ENCODE measurements at places on chromosomes 3 and 15.

- DNase-seq = peak; percentile 15
Measured at GRCh38 chr3:123559040-123559861, 25.6 kb downstream of the HACD2 start.

- no peak for DNase-seq
Measured at GRCh38 chr3:114554731-114555130, 260.9 kb downstream of the TIGIT start.

DNA sequence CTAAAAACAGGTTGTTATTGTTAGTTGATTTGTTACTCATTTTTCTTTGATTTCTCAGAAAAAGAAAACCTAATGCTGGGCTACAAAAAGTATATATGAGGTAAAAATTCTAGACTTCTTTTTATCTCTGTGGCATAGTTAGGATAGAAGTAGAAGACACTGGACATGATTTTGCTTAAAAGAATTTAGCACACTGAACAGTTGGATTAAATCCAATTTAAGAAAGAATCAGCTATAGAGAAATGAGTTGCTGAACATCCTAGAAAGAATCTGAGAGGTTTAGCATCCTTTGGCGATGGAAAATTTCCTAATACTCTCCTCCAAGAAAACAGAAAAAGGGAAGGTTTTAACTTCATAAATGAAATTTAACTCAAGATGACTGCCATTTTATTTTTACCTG is 259.7 kb downstream of the TBL1XR1 start:
- DNase-seq = no peak

DNA sequence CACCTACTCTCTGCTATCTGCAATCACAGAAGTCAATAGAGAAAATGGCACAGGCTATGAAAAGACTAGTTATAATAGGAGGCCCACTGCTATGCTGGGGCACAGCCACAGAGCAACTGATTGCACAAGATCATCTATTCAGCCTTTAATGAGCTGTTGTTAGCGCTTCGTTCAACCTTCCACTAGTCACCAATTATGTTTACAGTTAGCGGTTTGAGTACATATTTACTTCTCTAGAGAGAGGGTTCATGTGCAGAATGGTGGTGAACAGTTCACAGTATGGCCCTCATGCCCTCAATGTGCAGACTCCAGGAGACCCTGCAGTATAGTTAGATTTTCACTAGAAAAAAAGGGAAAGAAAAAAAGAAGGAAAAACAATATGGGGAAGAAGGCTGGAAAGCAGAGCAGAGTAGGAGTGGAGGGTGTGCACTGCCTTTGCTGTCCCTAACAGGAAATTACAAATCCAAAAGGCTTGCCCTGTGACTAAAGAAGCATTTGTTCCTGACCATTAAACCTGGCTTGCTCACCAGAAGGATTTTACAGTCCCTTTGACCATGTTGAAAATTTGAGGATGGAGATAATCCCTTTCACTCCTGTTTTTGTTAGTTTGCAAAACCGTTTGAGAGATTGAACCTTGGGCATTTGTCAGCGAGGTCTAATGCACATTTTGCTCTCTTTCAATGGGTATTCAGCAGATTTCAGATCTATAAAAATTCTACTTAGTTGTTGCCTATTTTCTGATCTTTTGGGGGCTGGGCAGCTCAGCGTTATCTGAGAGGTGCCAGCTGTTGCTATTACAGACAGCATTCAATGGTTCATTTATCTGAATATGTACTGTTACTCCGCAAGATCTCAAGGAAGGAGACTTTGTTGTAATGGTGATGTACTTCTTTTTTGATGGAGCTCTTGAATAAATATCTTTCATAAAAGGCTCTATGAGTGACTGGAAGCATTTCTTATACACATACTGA is 296.1 kb downstream of the LSAMP start:
- no peak for DNase-seq

GRCh38 chr3:38489766-38490165 is 6.4 kb upstream of the EXOG start:
- DNase-seq = no peak

DNA sequence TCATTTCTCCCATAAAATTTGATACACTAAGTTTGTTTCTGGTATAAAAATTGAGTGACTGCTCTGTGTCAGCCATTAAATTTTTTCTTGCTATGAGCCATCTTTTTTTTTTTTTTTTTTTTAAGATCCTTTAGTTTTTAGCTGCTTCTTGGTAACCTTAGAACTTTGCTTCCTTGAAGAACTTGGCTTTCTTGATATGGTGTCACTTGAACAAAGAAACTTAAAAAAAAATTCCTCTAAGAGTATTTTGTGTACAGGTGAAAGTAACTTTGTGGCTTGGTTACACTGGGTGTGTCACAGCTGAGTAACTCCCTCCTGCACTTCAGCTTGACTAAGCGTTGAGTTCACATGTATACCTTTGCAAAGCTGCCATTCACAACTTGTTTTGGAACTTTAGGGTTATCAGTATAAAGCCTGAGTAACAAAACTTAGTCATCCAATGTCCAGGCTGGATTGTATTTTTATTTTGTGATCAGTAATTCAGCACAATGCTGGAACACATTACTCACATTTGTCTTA is 6.5 kb downstream of the CHD2 start:
- no peak for DNase-seq

DNA sequence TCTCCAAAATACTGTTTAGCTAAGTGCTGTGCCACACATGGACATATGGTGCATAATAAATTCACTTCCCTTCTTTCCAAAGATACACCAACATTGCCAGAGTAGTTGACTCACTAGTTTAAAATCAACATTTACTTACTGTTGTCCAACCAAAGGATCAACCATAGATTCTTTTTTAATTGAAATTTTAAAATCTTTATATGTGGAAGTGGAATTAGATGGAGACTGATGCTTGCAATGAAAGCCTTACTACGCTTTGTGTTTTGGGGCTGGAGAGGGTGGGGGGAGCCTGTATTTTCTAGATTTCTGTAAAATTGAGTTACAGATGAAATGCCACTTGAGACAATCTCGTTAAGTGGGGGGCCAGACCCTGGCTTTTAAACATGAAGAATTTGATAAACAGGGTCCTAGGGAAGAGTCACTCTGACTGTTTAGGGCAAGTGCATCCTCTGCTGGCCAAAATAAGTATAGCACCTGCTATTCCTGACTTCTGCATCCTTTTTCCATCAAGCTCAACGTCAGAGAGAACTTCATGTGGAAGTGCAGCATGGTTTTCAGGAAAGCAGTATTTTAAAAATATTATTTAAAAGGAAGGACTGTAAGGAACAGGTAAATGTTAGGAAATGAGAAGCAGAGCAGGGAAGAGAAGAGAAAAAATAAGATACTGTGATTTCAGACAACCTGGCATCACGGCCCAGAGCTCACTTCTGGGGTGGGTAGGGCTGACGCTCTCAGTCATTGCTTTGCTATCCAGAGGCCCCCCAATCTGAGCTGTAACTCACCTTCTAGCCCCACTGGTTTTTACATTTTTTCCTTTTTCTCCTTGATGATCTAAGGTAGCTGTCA is 76.7 kb downstream of the BOC start:
- peak; percentile 41 for DNase-seq

GRCh38 chr15:25664761-25665160 is 198.4 kb downstream of the ATP10A start:
- DNase-seq = no peak

GRCh38 chr3:197117114-197117513 is 87.5 kb upstream of the MELTF start:
- no peak for DNase-seq

DNA sequence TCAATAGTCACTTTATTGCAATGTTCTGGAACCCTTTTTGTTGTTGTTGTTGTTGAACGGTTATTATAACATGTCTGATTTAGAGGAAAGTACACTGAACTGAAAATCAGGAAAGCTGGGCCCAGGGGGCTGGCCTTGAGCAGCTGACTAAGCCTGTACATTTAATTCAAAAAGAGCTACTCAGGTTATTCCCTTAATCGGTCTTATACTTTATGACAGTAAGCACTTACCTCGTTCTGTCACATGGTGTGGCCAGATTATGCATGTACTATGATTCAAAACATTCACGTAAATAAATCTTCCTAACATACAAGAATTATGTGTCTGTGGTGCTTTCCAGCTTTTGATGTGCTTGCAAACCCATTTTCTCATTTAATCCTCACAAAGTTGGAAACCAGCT is 382.5 kb upstream of the TPRG1 start:
- no peak for DNase-seq
